ENCODE measurements at places on chromosomes 11 and 22.

DNA sequence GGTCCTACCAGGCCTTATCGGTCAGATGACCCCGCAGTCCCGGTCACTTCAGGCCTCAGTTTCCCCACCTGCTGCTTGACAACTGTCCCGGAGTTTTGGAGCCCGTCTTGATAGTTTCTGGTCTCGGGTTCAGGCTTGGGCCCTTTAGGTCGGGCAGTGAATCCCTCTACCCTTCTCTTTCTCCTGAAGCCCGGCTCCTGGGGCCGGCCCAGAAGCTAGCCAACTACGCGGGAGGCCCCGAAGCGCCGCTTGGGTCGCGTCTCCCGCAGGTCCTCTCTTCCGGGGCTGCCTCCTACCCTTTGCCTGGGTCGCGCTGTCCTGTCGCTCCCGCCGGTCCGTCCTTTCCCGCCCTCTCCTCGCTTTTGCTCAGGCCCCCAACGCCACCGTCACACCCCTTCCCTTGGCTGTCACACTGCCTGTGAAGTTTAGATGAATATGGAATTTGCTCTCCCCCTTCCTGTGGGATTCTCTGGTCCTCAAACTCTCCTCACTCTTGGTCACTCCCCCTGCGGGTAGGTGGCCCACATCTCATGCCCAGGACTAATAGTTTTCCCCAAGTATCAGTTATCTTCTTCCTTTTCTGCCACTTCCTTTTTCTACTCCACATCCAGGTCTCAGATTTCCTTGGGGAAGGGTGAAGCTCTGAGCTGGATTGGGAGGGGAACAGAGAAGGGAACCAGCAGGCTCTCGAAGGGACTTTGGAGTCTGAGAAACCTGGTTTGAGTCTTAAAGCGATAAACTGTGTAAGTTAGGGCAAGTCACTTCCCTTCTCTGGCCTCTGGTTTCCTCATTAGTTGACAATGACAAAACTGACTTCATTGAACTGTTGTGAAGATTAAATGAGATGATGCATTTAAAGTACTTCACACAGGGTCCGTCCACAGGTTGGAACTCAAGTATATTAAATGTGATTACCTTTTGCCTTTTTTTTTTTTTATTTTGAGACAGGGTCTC lies 790 bp downstream of the RAB1B start:
- DNase-seq: peak; percentile 45

GRCh38 chr11:126348806-126349582 lies 6.5 kb upstream of the ST3GAL4 start:
- DNase-seq: no peak

GRCh38 chr11:122649116-122649515 lies 6.4 kb upstream of the UBASH3B start:
- DNase-seq: peak; percentile 75

- DNase-seq: no peak
Measured at GRCh38 chr11:67119585-67120391, 725 bp downstream of the KDM2A start.

DNA sequence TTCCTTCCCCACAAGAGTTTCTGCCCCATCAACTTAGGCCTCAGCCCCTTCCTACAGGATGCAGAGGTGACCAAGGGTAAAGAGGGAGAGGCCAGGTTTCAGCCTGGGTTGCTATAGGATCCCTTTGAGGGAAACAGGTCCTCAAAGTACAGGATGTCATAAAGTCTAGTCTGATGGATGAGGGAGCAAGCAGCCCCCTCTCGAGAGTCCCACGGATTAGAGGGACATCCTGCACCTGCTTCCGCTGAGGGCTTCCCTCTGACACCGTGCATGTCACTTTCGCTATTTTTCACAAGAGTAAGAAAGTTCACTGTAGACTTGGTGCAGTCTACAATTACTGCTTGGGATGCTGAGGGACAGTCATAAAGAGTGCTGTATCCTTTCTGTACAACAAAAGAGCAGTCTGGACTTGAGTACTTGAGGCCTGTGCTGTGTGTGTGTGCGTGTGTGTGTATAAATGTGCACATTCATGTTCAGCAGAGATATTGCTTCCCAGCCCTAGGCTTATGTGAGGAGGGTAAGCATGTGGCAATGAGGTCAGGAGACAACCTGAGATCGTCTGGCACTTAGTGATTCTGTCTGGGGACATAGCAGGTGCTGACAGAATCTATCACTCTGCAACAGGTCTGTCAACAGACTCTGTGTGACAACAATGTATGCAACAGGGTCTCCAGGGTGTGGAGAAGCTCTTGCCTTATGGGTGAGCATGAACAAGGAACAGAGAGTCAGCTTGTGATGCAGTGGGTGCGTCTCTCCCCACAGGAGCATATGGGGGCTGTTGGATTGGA lies 18.0 kb upstream of the CHST1 start:
- DNase-seq: no peak

DNA sequence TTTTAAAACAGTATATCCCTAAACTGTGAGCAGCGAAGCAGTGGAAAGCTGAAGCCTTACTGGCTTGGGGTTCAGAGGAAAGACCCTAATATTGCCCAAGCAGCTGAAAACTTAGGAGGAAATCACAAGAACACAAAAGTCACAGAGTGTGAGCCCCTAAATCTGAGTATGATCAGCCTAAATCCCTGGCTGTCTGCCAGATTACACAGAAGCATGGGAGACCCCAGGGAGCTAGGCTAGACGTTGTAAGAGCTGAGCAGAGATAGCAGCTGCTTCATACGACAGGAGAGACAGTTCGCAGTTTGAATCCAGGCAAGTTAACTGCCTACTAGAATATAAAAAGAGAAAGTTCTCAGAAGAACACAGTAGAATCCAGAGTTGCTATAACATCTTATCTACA lies 81.2 kb downstream of the PACS1 start:
- DNase-seq: no peak

- no peak for DNase-seq
Measured at GRCh38 chr11:65796726-65797601, 10.1 kb downstream of the OVOL1 start.

- DNase-seq: peak; percentile 80
Measured at GRCh38 chr11:130908770-130909625, 7.3 kb downstream of the SNX19 start.

GRCh38 chr11:72758690-72759389 lies 6.6 kb upstream of the ARAP1 start:
- DNase-seq: peak; percentile 92

GRCh38 chr11:36718451-36718850 lies 120.4 kb upstream of the RAG2 start:
- DNase-seq: no peak

GRCh38 chr22:43239193-43239780 lies 52.4 kb upstream of the TTLL12 start:
- no peak for DNase-seq

DNA sequence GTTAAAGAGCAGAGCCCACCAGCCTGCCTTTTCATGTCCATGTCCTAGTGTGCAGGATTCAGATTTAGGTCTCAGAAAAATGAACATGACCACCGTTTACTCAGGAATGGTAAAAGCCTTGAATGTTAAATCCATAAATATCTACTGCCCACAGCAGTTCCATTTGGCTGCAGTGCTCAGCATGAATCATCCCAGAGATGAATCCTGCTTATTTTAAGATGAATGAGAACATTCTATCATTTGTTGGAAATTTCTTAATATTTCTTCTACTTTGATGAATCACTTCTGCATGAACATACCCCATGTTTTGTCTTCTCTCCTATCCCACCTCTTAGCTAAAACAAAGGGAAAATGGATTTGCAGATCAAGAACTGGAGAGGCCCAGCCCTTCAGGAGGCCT lies 47.5 kb upstream of the AQP11 start:
- peak; percentile 72 for DNase-seq

GRCh38 chr11:70669281-70669680 lies 271.0 kb downstream of the CTTN start:
- DNase-seq: no peak

DNA sequence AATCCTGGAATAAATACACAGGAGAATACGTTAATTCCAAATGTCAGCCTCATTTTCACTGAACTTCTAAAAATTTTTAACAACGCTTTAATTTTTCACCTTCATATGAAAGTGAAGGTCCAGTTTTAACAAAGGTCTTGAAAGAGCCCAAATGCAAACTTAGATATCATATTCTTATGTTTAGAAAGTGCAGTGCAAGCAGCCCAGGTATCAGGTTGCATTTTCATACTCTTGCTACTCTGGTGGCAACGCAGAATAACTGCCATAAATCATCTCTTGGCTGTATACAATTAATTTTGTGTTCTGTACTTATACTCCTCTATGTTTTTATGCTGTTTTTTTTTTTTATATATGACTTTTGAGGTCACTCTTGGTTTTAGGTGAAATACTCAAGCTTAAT lies 496.7 kb upstream of the ARHGAP42 start:
- DNase-seq: no peak

DNA sequence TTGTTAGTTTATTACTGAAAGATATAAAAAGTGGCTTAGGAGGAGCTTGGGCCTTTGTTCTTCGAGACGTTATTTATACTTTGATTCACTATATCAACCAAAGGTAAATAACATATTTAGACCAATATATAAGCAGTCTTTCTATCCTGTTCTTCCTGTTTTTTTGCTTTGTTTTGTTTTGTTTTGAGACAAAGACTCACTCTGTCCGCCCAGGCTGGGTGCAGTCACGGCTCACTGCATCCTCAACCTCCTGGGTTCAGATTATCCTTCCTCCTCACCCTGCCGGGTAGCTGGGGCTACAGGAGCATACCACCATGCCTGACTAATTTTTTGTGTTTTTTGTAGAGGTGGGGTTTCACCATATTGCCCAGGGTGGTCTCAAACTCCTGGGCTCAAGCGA lies 66.8 kb downstream of the ATM start:
- DNase-seq: no peak

DNA sequence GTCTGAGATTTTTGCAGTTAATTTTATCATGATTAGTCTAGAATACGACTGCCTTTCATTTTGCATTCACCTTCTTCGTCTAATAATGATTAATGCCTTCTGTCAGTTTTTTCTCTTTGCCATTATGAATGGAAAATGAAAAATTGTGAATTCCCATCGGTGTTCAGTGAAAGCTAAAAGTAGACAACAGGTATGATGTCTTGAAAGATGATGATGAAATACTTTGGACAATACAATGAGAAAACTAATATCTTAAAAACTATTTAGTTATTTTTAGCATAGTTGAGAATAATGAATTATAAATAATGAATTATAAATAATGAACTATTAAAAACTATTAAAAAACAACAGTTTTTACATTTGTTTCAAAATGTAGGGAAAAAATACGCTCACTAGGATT lies 5.0 kb downstream of the C11orf58 start:
- no peak for DNase-seq

DNA sequence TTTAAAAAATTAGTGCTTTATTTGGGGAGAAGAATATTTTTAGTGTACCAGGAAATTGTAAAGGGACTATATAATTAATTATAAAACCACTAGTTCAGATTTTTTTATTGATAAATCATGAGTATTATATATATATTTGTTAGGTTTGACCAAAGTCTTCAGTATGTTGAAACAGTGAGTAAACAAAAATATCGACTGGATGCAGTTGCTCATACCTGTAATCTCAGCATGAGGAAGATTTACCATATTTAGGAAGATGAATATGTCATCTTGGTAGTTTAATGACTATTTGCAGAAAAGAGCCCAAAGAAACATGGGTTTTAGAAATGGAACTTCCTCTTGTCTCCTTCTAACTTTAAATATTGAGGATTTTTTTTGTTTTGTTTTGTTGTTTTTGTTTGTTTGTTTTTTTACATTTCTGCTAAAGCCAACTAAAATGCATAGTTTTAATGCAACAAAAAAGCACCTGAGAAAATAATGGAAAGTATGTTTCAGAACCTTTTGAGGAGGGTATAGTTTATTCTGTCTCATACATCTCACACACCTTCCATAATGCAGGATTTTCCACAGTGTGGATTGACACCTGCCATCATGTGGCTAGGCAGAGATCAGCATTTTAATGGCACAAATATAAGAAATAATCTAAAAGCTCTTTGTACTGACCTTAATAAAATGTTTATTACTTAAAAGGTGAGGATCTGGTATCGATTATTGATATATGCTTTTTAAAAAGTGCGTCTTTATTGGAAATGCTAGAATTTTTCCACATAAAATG lies 114.3 kb downstream of the ARHGAP42 start:
- DNase-seq: no peak

- no peak for DNase-seq
Measured at GRCh38 chr11:7610393-7610792, 62.9 kb downstream of the CYB5R2 start.

GRCh38 chr22:36505998-36506635 lies 723 bp downstream of the FOXRED2 start:
- DNase-seq: no peak

DNA sequence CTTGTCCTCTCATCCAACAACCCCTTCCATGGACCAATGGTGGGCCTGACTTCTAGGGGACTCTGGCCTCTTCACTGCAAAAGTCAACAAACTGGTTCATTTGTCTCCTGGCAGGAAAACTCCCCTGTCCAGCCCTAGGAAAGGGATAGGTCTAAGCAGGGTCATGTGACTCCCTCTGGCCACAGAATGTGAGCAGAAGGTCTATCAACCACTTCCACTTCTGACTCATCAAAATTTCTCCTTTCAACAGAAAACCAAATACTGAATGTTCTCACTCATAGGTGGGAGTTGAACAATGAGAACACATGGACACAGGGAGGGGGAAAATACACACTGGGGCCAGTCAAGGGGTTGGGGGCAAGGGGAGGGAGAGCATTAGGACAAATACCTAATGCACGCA lies 1.3 kb upstream of the ISX start:
- peak; percentile 2 for DNase-seq

- no peak for DNase-seq
Measured at GRCh38 chr11:405323-405953, 9.4 kb downstream of the SIGIRR start.

- no peak for DNase-seq
Measured at GRCh38 chr11:93005239-93005638, 35.8 kb downstream of the MTNR1B start.

- peak; percentile 39 for DNase-seq
Measured at GRCh38 chr11:112624431-112624830, 336.8 kb upstream of the NCAM1 start.

GRCh38 chr11:4610258-4610935 lies 2.4 kb upstream of the TRIM68 start:
- no peak for DNase-seq

GRCh38 chr11:117175781-117176180 lies 2.8 kb upstream of the SIDT2 start:
- no peak for DNase-seq

DNA sequence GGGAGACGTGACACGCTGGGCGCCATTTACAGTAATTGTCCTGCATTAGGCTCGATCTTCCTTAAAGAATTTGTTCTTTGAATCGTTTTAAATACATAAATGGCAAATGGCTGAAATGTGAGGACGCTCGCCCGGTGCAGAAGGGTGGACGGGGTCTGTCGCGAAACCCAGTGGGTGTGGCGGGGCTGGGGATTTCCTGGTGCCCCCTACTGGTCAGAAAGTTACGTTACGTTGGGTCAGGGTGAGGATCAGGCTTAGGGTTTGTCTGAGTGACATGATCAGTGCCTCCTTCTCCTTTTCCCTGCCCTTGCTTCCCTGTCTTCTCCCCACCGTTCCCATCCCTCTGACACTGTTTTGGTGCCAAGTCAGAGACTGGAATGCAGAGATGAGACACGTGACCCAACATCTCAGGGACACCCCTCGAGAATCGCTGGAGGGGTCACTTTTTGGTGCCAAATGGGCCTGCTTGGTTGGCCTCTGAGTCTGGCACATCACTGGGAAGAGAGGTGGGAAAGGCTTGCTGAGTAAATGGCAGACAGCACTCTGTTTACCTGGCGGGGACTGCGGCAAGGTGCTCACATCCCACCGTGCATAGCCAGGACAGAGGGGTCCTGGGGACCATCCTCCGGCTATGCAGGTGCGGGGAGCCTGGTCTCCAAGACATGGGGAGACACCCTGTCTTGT lies 1107.6 kb downstream of the BRD1 start:
- DNase-seq: no peak

Data from fibroblast of skin of abdomen (primary cell).